CD4-positive, alpha-beta T cell treated with Interleukin-6 for 4 hours (primary cell): ENCODE measurements at places on chromosomes 11 and 22.

DNA sequence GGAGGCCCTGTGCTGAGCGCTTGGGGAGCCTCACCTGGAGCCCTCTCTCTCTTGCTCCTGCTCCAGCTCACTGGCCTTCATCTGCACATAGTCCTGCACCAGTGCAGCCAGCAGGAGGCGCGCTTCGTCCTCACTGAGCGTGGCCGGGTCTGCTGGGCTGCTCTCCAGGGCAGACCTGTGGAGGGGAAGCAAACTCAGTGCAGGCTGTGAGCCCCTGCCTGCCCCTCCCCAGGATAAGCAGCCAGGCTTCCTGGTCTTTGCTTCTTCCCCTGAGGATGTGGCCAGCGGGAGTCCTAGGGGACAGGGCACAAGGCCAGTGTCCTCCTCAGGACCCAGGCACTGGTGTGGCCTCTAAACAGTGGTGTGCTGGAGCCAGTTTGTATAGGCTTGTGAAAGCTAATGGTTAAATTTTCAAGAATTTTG, 2.2 kb downstream of the CALCA start:
- peak; percentile 44 for DNase-seq

DNA sequence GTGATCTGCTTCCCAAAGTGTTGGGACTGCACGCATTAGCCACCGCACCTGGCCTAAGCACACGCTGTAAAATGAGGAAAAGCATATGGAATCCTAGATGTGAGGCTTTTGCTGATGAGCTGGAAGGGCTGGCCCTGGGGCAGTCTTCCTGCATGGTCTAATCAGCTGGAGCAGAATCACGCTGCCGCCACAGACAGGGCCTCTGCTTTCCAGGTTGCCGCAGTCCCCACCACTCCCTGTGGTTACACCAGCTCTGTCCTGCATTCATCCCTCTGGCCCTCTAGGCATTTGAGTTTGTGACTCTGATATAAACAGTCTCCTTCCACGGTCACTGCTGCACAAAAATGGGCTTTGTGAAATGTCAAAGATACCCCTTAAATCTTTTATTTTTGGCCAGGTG, 17.1 kb downstream of the RPS6KA4 start:
- no peak for DNase-seq

DNA sequence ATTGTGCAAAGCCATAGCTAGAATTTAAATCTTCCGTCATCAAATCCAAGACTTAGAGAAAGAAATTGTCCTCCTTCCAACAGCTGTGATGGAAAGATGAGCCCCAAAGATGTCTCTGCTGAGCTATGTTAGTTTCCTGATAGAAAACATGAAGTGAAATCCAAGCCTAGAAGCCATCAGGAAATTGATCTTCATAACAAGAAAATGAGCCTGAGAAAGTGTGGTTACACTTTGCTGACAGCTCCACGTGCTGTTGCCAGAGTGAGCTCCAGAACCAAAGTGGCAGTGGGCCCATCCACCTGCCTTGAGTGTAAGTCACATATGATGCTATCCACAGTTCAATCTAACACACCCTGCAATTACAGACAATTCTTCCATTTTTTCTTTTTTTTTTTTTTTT, 58.0 kb upstream of the UBASH3B start:
- DNase-seq, result no peak

- DNase-seq, result no peak
Measured at GRCh38 chr11:45513821-45514340, 151.5 kb downstream of the CHST1 start.

GRCh38 chr11:130876931-130877915, 39.1 kb downstream of the SNX19 start:
- no peak for DNase-seq
